SJSA1 (cell line): ENCODE measurements at places on chromosomes 5 and 9. TPM values are rescaled to one million over a fixed set of nuclear protein-coding genes. Genes with fewer than 3 reads are reported as not detected.

PAPPA gene
- total RNA-seq, result 1.9 and 5.3 TPM in 2 replicates

NR5A1 gene
- not detected in 2 replicates for total RNA-seq

IL13 gene
- total RNA-seq, result not detected in 2 replicates

PCDHAC2 gene
- 0.03 TPM in 1 of 2 replicates, not detected in the other for total RNA-seq

ACTL7B gene
- not detected in 2 replicates for total RNA-seq

RAD17 gene
- total RNA-seq, result 27.3 and 30.0 TPM in 2 replicates

CDO1 gene
- 6.8 TPM in 2 replicates for total RNA-seq

NMUR2 gene
- not detected in 2 replicates for total RNA-seq

LMX1B gene
- total RNA-seq, result not detected in 2 replicates

GPR150 gene
- total RNA-seq, result 0.18 TPM in 1 of 2 replicates, not detected in the other

IL4 gene
- total RNA-seq, result not detected in 2 replicates

TAF11L10 gene
- not detected in 2 replicates for total RNA-seq

WNT8A gene
- not detected in 2 replicates for total RNA-seq

DNA sequence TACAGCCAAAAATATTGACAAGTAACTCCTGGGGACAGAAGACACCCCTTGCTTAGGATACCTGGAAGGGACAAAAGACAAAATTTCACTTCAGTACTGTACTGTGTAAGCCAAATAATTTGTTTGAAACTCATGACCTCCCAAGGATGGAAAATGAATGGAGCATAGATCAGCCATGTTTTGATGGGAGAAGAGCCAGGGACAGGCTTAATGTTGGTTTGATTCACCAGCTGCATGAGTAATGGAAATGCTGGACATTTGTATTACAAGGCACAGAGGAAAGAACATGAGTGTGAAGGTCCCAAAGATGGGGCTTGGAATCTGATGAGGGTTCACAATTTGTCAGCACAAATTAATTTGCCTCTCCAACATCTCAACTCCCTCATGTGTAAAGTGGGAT is 122.8 kb downstream of the ENC1 start:
- no peak for DNase-seq

- no peak for DNase-seq
These were observed 149.1 kb upstream of the TUT7 start for GRCh38 chr9:86503314-86503713.

GRCh38 chr5:167785901-167786300 is 505.5 kb upstream of the WWC1 start:
- no peak for DNase-seq

- no peak for DNase-seq
These were observed 1.9 kb downstream of the ANKH start for GRCh38 chr5:14869668-14870164.

GRCh38 chr5:88094403-88094802 is 174.2 kb downstream of the TMEM161B start:
- no peak for DNase-seq

DNA sequence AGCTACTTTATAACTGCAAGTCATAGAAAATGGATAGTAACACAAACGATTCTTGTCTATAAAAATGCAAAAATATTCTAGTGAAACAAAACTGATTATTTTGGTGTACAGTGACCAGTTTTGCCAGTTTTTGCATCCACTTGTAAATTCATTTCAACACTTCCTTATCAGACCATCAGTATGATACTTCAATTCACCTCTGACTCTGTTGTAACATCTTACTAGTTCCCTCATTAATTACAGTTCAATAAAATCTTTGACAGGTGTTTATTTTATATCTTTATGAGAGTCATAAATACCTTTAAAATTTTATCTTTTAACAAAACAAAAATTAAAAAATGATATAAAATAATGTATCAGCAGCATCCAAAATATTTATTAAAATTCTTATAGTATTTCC is 13.1 kb upstream of the PTCH1 start:
- no peak for DNase-seq

DNA sequence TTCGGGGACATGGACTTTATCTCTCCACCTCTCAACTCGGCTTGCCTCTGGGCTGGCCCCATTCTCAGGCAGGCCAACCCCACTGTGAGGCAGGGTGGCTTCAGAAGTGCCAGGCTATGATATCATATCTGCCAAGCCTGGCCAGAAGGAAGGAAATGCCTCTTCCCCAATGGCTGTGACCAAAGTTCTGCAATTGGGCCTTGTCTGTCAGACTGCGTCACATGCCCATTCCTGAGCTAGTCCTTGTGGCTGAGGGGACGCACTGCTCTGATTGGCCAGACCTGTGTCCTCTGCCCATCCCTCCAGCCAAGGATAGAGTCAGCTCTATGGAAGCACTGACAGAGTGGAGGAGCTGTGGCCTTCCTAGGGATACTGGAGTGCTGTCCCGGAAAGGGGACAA is 11.9 kb downstream of the SMIM23 start:
- DNase-seq, result no peak

GRCh38 chr5:56269216-56269927 is 36.2 kb upstream of the ANKRD55 start:
- peak; percentile 55 for DNase-seq

DNA sequence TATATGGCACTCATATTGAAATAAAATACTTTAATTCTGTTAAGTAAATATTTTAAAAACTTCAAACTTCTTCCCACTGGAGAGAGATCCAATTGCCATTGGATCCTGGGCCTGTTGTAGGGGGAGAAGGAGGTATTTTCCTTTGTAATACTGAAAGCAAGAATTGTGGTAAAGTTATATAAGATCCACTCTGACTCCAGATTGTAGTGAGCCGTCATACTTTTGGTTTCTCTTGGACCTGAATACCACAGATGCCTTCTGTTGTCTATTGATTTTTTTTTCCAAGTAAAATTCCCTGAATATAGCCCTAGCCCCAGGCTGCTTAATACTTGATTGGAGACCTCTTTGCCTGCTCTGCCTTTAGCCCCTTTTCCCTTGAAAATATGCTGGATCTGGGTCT is 86.9 kb downstream of the ATG10 start:
- no peak for DNase-seq

GRCh38 chr5:68215898-68216244 is 315 bp downstream of the PIK3R1 start:
- peak; percentile 87 for DNase-seq

DNA sequence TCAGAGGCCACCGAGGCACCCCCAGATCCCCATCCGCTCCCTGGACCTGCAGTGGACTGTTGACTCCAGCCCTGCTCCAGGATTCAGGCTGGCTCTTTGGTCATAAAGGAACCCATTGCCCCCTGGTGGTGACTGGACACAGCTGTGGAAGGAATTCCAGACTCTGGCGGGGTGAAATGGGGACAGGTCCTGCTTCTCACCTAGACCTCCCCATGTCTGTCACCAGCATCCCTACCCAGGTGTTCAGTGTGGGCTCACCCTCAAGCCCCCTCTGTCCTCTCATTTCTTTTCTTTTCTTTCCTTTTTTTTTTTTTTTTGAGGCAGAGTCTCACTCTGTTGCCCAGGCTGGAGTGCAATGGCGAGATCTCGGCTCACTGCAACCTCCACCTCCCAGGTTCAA is 25.5 kb upstream of the STXBP1 start:
- peak; percentile 82 for DNase-seq

GRCh38 chr5:73435759-73436534 is 12.6 kb downstream of the FOXD1 start:
- no peak for DNase-seq

- peak; percentile 95 for DNase-seq
These were observed 38.4 kb downstream of the EBF1 start for GRCh38 chr5:159061179-159061796.

GRCh38 chr9:98520221-98520960 is 188.3 kb downstream of the GABBR2 start:
- no peak for DNase-seq

DNA sequence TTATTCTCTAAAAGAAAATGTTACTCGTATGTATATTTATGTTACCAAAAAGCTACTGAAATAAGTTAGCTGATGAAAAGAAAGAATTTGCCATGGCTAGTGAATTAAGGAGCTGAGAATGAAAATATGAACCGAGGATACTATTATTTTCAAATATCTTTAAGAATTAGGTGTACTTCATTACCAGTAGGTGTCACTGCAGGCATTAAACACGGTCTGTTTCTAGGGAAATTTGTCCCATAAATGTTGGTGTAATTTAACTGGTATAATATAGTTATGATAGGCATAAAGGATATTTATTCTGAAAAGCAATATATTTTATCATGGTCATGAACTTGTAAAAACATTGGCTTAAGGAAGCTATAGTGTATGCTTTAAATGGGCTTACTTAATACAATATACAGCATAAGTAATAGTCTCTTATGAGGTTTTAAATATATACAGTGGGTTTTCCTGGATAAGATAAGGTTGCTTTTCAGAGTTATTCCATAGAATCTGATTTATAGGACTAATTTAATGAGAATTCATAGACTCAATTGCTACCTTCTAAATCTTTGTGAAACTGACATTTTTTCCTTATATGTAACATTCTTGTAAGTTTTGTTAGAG is 72.4 kb upstream of the MPDZ start:
- DNase-seq, result no peak

DNA sequence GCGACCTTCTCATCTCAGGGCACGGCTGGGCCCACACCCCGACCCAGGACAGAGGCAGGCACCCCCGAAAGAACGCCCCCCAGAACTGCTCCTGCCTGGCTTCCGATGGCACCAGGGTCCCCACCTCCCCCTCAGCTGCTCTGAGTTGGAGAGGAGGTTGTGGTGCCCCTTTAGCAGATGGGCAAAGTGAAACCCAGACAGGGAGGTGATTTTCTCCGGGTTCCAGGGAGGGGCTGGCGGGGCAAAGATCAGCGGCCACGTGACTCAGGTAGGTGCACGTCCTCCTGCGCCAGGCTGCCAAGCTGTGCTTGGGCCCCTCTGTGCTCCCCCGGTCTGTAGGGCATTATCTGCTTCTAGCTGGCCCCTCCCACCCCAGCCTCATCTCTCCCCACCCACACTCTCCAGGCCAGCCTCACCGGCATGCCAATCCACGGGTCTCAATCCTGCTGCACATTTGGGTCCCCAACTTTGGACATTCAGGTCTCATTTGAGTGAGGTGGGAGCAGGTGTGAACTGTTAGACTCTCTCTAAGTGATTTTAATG is 85.1 kb upstream of the RAPGEF1 start:
- DNase-seq, result no peak

DNA sequence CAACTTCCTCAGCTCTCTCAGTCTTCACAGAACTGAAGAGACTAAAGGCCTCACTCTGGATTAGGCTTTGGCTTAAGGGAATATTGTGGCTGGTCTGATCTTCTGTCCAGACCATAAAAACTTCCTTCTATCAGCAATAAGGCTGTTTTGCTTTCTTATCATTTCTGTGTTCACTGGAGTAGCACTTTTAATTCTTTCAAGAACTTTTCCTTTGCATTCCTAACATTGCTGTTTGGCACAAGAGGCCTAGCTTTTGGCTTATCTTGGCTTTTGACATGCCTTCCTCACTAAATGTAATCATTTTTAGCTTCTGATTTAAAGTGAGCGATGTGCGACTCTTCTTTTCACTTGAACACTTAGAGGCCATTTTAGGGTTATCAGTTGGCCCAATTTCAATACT is 88.7 kb upstream of the ACOT12 start:
- no peak for DNase-seq
